ENCODE measurements at places on chromosomes 13 and 19.

DNA sequence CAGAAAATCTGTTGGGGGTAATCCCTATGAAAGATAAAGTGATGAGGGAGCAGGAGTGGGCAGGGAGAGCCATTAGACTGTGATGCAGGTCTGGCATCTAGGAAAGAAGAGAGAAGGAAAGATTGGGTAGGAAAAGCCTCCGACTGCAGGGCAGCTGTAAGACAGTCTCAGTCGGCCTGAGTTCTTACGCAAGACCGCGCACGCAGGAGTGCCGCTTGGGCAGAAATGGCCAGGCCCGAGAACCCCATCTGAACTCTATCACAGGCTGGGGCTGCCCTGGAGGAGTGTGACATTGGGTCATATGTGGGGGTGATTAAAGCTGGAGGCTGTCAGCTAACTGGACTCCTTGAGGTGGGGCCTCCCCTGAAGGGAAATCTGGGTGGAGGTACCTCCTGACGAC, 13.9 kb upstream of the FBXL3 start:
- DNase-seq, result no peak

DNA sequence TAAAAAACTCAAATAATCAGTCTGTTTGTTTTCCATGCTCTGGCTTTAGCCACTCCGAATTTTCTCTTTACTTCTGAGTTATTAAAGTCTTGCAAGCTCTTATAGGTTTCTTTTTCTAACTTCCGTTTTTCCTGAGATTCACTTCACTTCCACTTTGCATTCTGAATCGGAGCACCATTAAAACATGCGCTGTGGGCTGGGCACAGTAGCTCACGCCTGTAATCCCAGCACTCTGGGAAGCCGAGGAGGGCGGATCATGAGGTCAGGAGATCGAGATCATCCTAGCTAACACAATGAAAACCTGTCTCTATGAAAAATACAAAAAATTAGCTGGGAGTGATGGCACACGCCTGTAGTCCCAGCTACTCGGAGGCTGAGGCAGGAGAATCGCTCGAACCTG, 357.9 kb downstream of the SLITRK6 start:
- no peak for DNase-seq

GRCh38 chr13:45100573-45101262, 19.6 kb upstream of the GTF2F2 start:
- no peak for DNase-seq

DNA sequence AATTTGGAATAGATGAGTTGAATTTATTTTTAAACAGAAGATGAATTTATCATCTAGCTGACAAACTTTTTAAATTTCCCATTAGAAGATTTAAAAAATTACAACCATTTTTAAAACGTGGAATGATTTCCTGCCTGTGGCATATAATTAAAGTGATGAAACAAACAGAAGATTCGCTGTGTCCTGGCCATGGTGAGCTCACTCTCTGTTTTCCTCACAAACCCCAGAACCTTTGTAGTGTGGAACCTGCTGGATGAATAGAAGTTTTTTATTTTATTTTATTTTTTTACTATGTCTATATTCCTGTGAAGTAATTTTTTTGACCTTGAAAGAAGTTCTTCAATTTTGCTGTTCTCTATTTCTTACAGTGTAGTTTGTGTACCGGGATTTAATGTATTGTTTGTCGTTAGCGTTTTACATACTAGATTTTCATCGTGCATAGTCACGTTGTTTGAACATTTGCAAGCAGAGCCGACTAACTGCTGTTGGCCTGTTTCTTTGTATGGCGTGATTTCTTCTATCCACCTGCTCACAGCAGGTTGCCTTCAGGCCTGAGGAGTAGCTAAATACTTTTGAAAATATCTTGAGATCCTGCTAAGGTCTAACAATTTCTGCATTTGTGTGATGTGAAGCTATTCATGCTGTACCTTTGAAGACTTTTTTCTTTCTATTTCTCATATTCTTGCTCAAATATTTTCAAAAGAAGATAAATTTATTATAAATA, 149.2 kb downstream of the GGACT start:
- no peak for DNase-seq

DNA sequence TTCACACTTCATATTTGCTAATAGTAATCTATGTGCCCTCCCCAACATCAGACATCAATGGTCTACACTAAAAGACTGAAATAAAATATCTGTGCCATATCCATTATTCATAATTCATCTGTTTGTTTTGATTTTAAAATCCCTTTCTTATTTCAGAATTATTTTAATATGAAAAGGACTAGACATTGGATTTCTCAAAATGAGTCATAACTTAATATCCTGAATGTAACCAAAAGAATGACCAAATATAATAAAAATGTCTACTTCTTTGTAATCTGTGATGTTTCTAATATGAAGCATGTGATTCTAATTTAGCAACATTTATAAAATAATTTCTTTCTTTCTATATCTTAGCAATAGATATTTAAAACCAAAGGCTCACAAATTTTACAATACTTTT, 64.9 kb downstream of the MZT1 start:
- no peak for DNase-seq

DNA sequence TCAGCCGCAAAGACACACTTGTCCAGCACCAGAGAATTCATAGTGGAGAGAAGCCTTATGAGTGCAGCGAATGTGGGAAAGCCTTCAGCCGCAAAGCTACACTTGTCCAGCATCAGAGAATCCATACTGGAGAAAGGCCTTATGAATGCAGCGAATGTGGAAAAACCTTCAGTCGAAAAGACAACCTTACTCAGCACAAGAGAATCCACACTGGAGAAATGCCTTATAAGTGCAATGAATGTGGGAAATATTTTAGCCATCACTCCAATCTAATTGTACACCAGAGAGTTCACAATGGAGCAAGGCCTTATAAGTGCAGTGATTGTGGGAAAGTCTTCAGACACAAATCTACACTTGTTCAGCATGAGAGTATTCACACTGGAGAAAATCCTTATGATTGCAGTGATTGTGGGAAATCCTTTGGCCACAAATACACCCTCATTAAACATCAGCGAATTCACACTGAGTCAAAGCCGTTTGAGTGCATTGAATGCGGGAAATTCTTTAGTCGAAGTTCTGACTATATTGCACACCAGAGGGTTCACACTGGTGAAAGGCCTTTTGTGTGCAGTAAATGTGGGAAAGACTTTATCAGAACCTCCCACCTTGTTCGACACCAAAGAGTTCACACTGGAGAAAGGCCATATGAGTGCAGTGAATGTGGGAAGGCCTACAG, 6.8 kb downstream of the ZNF134 start:
- DNase-seq, result no peak

- DNase-seq, result no peak
Measured at GRCh38 chr19:29681422-29682235, 16.4 kb downstream of the PLEKHF1 start.

DNA sequence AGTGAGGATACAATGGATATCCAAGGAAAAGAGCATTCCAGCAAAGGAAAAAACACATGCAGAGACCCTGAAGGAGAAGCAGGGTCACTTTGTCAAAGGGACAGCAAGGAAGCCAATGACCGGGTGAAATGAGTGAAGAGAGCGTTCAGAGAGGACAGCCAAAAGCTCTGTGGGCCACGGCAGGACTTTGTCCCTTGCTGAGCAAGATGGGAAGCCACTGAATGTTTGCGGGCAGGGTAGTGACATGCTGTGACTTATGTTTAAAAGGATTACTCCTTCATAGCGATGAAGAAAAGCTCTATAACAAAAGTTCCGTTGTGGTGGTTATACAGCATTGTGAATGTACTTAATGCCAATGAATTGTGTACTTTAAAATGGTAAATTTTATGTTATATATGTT, 16.5 kb downstream of the ZAR1L start:
- DNase-seq, result no peak

DNA sequence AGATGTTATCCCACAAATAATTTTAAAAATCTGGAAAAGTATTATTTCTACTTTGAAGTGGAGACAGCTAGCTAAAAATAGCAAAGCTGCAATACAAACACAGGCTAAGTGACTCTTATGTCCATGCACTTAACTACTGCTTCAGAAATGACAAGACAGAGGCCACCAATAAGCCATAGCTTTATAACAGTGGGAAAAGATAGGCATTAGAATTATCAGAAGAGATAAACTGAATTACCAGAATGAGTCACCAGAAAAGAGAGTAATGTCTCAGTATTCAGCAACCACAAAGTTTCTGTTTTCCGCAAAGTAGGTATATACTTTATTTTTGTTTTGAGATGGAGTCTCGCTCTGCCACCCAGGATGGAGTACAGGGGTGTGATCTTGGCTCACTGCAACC, 17.1 kb downstream of the CLN5 start:
- DNase-seq, result no peak
